Esophagus (tissue), 2 donors: ENCODE measurements at places on chromosomes 1 and 21. TPM values are rescaled to one million over a fixed set of nuclear protein-coding genes. Genes with fewer than 3 reads are reported as not detected.

Gene RNU1-2
- not detected for polyA plus RNA-seq

Gene PAFAH2
- polyA plus RNA-seq, result 5.7 TPM

Gene GBP3
- 6.1 TPM for polyA plus RNA-seq

Gene ADORA1
- 0.26 TPM for polyA plus RNA-seq

Gene RGSL1
- polyA plus RNA-seq, result not detected

Gene NEK2
- 4.7 TPM for polyA plus RNA-seq

Gene OR2G6
- not detected for polyA plus RNA-seq

Gene S100A8
- 44,360 TPM for polyA plus RNA-seq

Gene RYR2
- polyA plus RNA-seq, result 1.2 TPM

Gene MLLT11
- polyA plus RNA-seq, result 1.5 TPM

Gene GBP1
- 10.1 TPM for polyA plus RNA-seq

Gene VPS26C
- polyA plus RNA-seq, result 12.4 TPM

Gene DPM3
- polyA plus RNA-seq, result 248 TPM

Gene TMEM200B
- polyA plus RNA-seq, result 3.9 TPM

Gene HAO2
- polyA plus RNA-seq, result not detected

Gene CA6
- not detected for polyA plus RNA-seq

Gene PLPPR5
- polyA plus RNA-seq, result not detected

Gene PKLR
- 0.02 TPM for polyA plus RNA-seq

Gene CLEC20A
- polyA plus RNA-seq, result not detected

Gene RAB25
- 576 TPM for polyA plus RNA-seq

Gene HTR1D
- not detected for polyA plus RNA-seq

Gene B3GALT2
- polyA plus RNA-seq, result 0.12 TPM

Gene PADI4
- polyA plus RNA-seq, result 0.12 TPM

Gene PLA2G2D
- 0.02 TPM for polyA plus RNA-seq

Gene CACNA1E
- 0.01 TPM for polyA plus RNA-seq

Gene STXBP3
- 37.5 TPM for polyA plus RNA-seq

Gene MEX3A
- 0.36 TPM for polyA plus RNA-seq

Gene IRF2BP2
- polyA plus RNA-seq, result 68.5 TPM

Gene CRYAA
- polyA plus RNA-seq, result not detected

Gene FMO2
- polyA plus RNA-seq, result 50.5 TPM

Gene FCRL1
- not detected for polyA plus RNA-seq

Gene KIF26B
- polyA plus RNA-seq, result 0.12 TPM

Gene OR2AK2
- polyA plus RNA-seq, result not detected

Gene KLHDC8A
- polyA plus RNA-seq, result 8.0 TPM

Gene OR6K3
- not detected for polyA plus RNA-seq

Gene HRNR
- 0.01 TPM for polyA plus RNA-seq

Gene RPTN
- polyA plus RNA-seq, result 0.20 TPM

Gene MYCL
- polyA plus RNA-seq, result 9.5 TPM

Gene SEC16B
- polyA plus RNA-seq, result 1.0 TPM

Gene OR2T2
- not detected for polyA plus RNA-seq

Gene COL8A2
- 2.9 TPM for polyA plus RNA-seq

Gene WNT3A
- 1.3 TPM for polyA plus RNA-seq

Gene ITLN2
- polyA plus RNA-seq, result 0.20 TPM

Gene ZNF695
- polyA plus RNA-seq, result 0.81 TPM

Gene SGIP1
- polyA plus RNA-seq, result 0.90 TPM

Gene RGS1
- 4.7 TPM for polyA plus RNA-seq

Gene FABP3
- polyA plus RNA-seq, result 1.8 TPM

Gene FAM43B
- 0.04 TPM for polyA plus RNA-seq

Gene PLA2G2C
- polyA plus RNA-seq, result 0.14 TPM

Gene OPTC
- polyA plus RNA-seq, result not detected

Gene AIRE
- polyA plus RNA-seq, result 0.06 TPM

Gene AMY2A
- not detected for polyA plus RNA-seq

Gene LIN28A
- not detected for polyA plus RNA-seq
